ENCODE measurements at places on chromosomes 2 and 18.

- no peak for DNase-seq
Observed at GRCh38 chr2:234412726-234413125, 84.2 kb downstream of the ARL4C start.

DNA sequence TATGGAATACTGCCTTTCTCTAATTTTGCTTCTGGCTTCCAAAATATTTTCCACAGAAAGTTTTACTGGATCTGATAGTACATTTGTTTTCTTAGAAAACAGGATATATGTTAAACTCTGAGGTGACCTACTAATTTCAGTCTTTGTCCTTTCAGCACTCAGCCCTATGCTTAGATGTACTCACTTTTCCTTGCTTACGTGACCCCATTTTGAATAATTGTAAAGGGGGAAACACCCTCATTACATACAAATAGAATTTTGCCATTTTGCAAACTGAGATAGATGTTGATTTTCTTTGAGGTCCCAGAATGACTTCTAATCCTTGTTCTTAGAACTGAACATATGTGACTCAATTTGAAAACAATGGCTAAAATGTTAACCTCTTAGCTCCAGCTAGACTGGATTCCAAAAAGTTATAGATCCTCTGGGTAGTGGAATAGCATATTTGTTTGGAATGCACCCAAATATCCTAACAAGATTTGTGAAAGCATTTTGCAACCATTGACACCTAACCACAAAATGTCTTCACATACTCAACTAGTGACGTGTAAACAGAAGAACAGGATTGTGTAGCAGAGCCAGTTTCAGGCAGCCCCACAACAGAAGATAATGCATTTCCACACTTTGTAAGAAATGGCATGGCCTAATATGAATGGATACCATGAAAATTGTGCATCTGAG, 44.8 kb upstream of the EHBP1 start:
- no peak for DNase-seq

DNA sequence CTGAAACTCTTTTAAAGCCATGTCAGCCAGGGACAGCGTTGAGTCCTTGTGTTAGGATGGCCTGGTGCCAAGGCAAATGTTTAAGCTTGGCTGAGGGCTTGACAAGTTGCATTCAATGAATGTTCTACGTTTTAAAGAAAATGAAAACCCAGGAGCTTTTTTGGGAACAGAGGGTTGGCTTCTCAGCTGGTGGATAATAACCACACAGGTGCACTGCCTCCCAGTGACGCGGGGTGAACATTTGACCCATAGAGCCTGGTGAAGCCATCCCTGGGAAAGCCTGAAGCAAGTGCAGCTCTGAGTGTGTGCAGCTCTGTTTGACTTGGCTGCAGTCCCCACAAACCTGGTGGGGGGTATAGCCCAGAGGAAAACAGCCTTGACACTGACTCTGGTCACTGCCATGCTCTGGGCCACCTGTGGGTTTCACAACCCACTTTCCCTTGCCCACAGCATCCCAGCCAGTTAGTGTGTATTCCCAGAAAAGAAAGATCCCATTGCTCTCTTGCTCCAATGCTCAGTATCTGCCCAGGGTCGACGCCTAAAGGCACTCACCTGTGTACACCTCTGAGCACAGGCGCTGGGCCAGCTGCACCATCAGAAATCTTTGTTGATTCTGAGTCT, 874.9 kb downstream of the RNF144A start:
- DNase-seq: no peak

GRCh38 chr2:167331636-167332232, 443.5 kb downstream of the XIRP2 start:
- no peak for DNase-seq

- DNase-seq: peak; percentile 75
Observed at GRCh38 chr2:164739966-164740365, 101.7 kb downstream of the COBLL1 start.

DNA sequence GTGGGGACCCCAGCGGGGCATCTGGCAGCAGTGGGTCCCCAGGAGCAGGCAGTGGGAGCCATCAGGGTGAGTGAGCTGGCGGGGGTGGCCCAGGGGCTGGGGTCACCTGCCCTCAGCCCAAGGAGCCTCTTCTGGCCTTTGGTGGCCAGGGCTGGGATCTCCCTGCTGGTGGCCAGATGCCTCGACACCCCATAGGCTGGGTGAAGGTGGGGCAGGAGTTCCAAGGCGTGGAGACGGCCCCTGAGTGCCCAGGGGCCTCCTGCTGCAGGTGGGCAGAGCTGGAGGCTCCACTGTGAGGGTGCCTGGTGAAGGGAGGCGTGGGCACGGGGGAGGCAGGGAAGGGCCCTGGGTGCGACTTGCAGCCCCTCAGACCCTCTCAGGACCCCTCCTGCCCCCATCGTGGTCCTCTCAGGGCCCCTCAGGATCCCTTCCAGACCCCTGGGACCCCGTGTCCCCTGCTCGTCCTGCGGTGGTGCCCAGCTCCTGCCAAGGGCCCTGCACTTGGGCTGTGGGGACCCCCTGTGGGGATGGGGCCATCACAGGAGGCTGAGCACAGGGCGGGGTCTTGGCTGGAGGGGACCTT, 5.0 kb upstream of the GPR35 start:
- no peak for DNase-seq

GRCh38 chr2:96243843-96244242, 22.0 kb downstream of the TMEM127 start:
- DNase-seq: no peak

GRCh38 chr2:231601356-231602229, 8.9 kb downstream of the TEX44 start:
- DNase-seq: peak; percentile 88

- no peak for DNase-seq
Observed at GRCh38 chr2:5734859-5735520, 42.8 kb downstream of the SOX11 start.

- DNase-seq: no peak
Observed at GRCh38 chr2:98563394-98563793, 44.9 kb downstream of the COA5 start.

DNA sequence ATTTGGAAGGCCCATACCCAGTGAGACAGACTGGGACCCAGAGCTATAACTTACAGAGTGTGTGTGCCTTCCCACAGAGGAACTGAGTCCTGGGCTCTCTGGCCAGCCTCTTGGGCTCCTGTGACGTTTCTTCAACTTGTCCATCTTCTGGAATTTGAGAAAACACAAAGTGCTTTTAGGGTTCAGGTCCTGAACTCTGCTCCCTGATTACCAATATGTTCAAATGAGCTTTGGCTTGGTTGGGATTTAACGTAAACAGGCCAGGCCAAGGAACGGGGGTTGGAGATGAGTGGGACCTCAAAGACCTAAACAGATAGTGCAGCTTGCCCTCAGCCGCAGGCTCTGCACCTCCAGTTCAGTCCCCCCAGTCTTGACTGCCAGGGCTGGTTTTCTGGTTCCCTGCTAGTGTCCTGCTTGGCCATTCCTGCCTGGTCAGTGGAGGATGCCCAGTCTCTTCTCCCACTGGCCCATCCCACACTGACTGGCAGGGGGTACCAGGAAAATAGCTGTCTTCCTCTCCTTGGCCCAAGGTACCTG, 44.9 kb downstream of the TMEM17 start:
- DNase-seq: no peak

DNA sequence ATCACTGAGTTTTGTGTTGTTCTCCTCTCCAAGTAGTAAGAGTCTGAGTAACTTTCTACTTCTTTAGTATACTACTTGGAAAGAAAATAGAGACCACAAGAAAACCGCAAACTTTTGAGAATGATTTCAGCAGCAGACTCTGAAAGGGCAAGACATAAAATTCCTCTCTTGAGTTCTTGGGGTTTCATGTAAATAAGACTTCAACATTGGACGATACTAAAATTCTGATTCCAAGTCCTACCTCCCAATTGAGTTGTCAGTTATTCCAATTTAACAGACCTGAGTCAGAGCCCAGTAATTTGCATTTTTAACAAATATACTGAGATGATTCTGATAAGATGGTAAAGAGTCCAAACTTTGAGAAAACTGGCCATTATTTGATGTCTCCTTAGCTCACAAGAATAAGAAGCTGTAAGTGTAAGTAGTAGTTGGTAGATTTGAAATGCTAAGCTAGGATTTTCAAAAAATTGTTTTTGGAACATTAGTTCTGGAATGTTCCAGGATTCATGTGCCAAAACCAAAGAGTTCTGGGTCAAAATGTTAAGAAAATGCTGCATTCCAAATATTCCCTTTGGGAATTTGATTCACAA, 261.6 kb upstream of the SPOPL start:
- DNase-seq: no peak

- no peak for DNase-seq
Observed at GRCh38 chr2:231189571-231190495, 8.6 kb upstream of the ARMC9 start.

DNA sequence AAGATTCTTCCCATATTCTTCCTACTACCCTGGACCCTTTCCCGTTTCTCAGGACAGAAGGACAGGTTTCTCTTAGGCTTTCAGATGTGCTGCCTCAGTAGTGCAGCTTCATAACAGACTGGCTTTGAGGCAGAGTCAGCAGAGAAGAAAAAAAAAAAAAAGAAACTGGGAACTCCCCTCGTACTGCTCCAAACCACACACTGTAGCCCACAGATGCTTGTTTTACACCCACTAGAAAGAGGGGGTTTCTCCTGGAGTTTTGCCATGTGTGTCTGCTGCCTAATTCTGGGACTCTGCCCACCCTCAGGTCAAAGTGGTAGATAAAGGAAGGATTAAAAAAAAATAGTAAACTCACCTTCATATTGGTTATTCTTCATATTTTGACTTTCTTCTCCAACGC, 95.9 kb downstream of the NCOA1 start:
- DNase-seq: peak; percentile 27

GRCh38 chr2:109702250-109702985, 88.3 kb downstream of the SOWAHC start:
- no peak for DNase-seq

DNA sequence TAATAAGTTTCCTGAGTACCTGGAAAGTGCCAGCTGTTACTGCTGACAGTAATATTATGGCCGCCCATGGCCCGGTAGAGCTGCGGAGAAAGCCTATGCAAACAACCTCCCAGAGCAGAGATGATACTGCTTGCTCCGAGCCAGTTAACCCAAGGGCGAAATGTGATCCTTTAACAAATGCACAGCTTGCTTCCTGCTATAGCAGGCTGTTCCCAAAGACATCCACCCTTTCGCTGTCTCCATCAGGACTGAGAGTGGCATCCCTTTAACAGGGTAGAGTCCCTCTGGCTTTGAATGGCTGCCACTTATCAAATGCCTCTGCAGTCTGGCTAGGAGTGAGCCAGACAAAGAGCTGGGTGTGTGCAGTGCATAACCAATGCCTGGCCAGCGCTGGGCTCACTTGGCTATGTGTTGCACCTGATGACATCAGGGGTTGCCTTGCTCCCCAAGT, 69.7 kb upstream of the DAPL1 start:
- no peak for DNase-seq

DNA sequence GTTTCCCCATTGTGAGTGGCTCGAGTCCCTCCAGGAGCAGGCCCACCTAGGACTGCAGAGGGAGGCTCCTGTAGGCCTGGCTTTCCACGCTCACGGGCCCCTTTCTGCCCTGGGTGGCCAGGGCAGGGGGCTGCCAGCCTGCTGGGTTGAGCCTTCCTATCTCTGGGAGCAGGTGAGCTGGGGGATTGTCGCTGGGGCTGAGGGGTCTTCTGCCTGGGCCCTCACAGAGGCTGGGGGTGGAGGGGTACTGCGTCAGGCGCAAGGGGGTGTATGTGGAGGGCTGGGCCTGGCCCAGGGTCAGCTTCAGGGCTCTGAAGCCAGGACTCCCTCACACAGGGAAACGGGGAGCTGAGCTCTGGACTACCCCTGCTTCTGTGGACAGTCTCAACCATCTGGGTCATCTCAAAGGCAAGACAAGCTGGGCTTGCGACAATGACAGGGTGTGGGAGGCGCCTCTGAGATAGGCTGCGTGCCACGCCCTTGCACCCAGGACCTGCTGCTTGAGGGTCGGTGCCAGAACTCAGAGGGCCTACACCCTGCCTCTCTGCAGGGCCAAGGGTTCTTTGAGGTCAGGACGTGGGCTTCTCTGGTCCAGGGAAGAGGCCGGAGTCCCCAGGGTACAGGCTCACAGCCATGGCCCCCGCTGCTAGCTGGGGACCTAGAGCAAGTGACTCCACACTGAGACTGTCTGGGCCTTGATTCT, 206.1 kb downstream of the TWIST2 start:
- DNase-seq: no peak

GRCh38 chr2:239146011-239146641, 254.7 kb downstream of the HDAC4 start:
- DNase-seq: no peak

- peak; percentile 20 for DNase-seq
Observed at GRCh38 chr18:29060349-29060748, 883.4 kb upstream of the CDH2 start.

GRCh38 chr2:236046715-236047114, 121.5 kb downstream of the GBX2 start:
- no peak for DNase-seq

GRCh38 chr2:105446501-105446900, 47.6 kb upstream of the FHL2 start:
- DNase-seq: no peak

GRCh38 chr2:69689466-69689865, 45.9 kb upstream of the AAK1 start:
- DNase-seq: no peak

- peak; percentile 3 for DNase-seq
Observed at GRCh38 chr2:288758-289361, 969 bp upstream of the ALKAL2 start.

DNA sequence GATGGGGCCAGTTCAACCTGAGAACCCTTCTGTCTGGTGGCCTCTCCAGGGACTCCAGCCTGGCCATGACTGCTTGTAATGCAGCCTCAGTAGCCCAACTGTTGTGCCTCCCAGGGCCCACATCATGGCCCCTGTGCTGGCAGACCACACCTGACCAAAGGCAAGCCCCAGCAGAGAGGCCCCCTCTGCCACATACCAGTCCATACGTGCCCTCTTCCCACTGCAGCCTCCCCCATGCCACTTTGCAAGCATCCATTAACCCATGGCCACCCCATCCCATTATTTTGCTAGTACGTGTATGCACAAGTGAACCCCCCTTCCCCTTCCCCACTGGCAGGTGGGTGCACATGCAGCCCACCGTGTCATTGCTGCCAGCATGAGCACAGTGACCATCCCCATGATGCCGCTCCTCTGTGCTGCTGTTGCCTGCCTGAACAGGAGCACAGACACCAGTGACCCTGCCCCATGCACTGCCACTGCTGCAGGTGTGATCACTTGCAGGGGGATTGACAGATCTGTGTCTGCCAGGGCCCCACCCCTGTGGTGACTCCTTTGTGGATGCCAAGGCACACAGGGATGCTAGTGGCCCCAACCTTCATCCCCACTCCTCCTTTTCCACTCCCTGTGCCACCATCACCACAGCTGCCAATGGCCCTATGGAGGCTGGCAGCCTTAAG, 330.0 kb upstream of the DSEL start:
- DNase-seq: no peak

GRCh38 chr18:7892556-7892955, 325.4 kb downstream of the PTPRM start:
- no peak for DNase-seq

- no peak for DNase-seq
Observed at GRCh38 chr2:235229236-235229635, 264.6 kb upstream of the AGAP1 start.

All from suppressor macrophage treated with lipopolysaccharide for 1 hour (primary cell).